ENCODE measurements at places on chromosomes 3 and 15.

GRCh38 chr15:83209333-83209732 lies 1.7 kb upstream of the HDGFL3 start:
- no peak for DNase-seq

- no peak for DNase-seq
Observed at GRCh38 chr3:37645517-37646380, 215.9 kb upstream of the CTDSPL start.

DNA sequence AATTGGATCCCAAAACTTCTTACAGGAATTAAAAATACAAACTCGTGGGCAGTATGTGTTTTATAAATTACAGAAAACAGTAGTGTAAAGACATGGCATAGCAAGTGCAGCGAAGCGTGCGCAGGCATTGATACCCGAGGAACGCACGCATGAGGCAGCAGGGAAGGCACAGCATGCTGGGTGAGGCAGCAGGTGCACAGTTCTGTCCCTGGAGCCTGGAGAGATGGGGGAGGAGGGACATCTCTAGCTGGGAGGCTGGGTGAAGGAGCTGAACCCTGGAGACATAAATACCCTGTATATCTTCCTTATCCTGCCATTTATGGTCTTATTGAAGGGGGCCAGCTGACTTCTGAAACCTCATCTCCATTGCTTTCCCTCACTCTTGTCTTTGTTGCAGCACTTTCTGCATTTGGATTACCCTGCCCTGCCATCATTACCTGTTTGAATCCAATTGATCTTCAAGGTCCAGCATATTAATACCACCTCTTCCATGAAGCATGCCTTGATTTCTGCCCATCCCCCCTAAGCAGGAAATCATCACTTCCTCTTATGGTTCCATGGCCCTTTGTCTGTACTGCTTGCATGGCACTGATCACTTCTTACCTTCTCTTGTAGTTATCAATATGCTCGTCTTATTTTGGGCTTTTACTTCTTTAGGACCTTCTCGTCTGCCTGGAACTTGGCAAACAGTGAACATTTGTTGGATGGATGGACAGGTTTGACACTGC lies 20.5 kb downstream of the LPP start:
- no peak for DNase-seq

DNA sequence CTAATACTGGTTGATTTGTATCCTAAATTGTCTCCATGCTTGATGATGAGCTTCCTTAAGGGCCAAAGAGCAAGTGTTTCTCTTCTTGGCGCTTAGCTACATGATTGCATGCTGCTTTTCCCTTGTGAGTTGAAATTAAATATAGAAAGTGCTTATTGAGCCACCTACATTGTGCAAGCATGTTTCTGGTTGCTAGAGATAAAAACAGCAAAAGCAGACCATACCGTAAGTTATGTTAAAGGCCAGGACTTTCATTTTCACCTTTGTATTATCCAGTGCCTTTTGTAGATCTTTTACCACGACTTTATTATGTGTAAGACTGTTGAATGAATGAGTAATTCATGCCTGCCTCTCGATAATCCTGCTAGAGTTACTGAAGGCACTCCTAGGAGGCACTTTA lies 41.9 kb upstream of the CCNB2 start:
- no peak for DNase-seq

DNA sequence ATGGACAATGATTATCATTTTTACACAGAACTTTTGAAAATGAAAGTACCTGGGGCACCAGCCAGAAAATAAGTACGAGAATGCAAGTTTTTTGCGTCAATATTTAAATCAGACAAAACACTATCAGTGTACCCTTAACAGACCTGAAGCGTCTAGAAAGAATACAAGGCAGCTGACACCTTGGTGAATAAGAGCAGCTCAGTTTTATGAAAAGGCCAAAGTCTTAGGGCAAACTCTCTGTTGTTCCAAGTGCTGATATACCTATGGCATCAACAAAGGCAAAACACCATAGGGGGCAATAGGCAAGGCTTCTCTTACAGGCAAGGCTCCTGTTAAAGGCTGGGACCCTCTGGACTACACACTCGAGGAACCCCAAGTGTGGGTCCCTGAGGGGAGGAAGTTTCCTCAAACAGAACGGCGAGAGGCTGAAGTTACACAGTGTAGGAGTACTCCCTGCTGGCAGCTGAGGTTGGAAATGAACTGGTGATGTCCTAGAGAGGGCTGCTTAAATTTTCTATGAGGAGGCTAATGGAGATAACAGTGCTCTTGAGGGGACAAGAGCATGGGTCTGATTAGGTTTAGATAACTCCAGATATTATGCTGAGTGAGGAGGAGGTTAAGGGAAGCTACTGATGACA lies 291.0 kb downstream of the TIGIT start:
- DNase-seq, result no peak

DNA sequence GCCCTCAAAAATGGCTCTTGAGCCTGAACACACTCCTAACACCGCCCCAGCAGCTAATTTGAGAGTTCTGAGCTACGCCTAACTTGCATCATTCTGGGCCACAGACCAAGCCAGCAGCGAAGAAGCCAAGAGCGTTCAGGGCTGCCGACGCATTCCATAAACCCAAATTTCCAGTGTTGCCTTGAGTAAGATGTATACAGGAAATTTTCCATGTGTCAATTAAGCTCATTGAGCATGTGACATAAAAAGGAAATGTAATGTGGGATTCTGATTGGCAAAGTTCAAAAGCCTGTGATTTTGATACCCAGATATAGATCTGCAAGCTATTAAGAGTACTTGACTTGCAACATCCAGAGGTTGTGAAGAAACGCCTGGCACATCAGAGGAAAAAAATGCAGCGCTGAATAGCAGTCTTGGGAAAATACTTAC lies 148.6 kb upstream of the NR2F2 start:
- DNase-seq, result no peak

DNA sequence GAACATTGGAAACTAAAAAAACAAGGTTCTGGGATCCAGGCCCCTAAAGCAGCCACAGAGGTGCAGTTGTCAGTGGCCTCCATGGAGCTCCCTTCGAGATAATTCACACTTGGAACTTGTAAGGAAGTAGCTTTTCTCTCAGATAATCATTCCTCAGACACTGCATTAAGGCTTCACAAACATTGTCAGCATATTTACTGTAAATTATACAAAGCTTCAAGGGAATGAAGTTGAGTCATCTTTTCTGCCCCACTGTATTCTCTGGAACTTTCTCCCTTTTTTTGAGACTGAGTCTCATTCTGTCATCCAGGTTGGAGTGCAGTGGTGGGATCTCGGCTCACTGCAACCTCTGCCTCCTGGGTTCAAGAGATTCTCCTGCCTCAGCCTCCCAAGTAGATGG lies 7.1 kb downstream of the BLOC1S6 start:
- DNase-seq, result no peak

DNA sequence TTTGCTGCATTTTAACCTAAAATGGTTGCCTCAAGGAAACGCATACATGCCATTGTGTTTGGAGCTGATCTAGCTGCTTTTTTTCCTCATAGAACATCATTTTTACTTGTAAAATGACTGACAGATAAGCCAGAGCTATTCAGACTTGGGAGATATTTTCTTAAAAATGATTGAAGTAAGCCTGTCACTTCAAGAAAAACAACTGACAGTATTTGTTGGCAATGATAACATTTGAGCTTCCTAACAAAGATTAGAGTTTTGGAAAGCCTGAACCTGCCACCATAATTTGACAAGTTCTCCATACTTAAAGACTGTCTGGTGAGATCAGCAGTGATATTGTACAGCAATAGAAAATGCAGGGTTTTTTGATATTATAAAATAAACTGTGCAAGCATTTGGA lies 27.6 kb upstream of the MRPL3 start:
- no peak for DNase-seq

DNA sequence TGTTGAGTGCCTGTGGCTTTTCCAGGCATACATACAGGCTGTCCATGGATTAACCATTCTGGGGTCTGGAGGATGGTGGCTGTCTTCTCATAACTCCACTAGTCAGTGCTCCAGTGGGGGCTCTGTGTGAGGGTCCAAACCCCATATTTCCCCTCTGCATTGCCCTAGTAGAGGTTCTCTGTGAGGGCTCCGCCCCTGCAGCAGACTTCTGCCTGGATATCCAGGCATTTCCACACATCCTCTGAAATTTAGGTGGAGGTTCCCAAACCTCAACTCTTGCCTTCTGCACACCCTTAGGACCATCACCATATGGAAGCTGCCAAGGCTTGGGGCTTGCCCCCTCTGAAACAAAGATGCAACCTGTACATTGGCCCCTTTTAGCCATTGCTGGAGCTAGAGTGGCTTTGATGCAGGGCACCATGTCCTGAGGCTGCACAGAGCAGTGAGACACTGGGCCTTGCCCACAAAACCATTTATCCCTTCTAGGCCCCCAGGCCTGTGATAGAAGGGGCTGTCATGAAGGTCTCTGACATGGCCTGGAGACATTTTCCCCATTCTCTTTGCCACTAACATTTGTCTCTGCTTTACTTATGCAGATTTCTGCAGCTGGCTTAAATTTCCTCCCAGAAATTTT lies 400.1 kb upstream of the MDFIC2 start:
- DNase-seq, result no peak
